ENCODE measurements at places on chromosomes 11 and 22.

DNA sequence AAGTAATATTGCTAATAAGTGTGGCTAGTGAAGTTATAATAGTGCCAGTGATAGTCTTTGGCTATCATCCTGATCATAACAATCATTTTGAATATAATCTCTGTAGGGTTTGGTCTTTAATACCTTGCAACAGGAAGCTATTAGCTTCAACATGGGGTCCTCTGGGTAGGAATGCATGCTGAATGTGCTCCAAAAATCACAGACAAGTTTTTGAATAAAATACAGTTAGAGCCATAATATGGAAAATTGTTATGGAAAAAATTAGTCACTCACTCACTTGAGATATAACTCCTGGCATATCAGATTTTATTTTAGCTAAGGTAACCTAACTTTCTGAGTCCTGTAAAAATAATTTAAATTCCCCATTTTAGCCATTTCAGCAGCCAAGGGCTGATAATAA, 95.4 kb upstream of the MTMR2 start:
- H3K27ac ChIP-seq = no peak overlapping the region
- H3K4me1 ChIP-seq = peaks cover 12% of the 10 kb centered on the region
- no peak for DNase-seq
- peaks cover 2% of the 10 kb centered on the region for H3K36me3 ChIP-seq

GRCh38 chr11:118547132-118547531, 16.1 kb downstream of the TMEM25 start:
- H3K4me1 ChIP-seq = no peaks in the 10 kb centered on the region
- H3K27ac ChIP-seq = peak overlapping the region; percentile 14
- H3K27me3 ChIP-seq = no peaks in the 10 kb centered on the region
- H3K36me3 ChIP-seq = peaks cover 30% of the 10 kb centered on the region
- DNase-seq = no peak

GRCh38 chr11:60931917-60932316, 7.7 kb downstream of the TMEM132A start:
- no peaks in the 10 kb centered on the region for H3K27me3 ChIP-seq
- peaks cover 40% of the 10 kb centered on the region for H3K4me1 ChIP-seq
- H3K27ac ChIP-seq = peak overlapping the region; percentile 77
- peak overlapping the region; percentile 61 for H3K4me3 ChIP-seq

GRCh38 chr11:64771861-64772260, 6.5 kb downstream of the SF1 start:
- peak overlapping the region; percentile 87 for H3K27ac ChIP-seq
- DNase-seq = no peak
- H3K4me3 ChIP-seq = peak overlapping the region; percentile 77

GRCh38 chr11:92790366-92790765, 179.1 kb upstream of the MTNR1B start:
- H3K27ac ChIP-seq = no peak overlapping the region
- no peak for DNase-seq
- H3K4me3 ChIP-seq = no peak overlapping the region
- no peaks in the 10 kb centered on the region for H3K36me3 ChIP-seq

DNA sequence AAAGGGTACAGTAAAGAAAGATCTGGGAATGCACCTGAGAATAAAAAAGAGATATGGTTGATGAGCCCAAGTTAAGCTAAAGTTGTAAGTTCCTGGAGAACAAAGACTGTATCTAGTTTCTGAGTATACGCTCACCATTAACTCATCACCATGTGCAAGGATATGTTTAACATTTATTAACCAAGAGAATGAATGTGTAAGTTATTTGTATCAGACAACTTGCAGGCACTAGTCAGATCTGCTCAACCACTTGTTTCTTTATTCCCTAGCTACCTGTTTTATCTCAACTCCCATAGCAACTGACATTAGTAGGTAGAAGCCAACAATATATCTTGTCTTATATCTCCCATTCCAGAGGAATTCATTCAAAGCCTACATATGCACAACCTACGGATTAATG, 74.9 kb upstream of the KCNA4 start:
- H3K27ac ChIP-seq = no peak overlapping the region
- no peaks in the 10 kb centered on the region for H3K36me3 ChIP-seq
- H3K4me1 ChIP-seq = no peaks in the 10 kb centered on the region
- no peak overlapping the region for H3K4me3 ChIP-seq

- H3K4me1 ChIP-seq = no peaks in the 10 kb centered on the region
- H3K27me3 ChIP-seq = peaks cover 19% of the 10 kb centered on the region
- DNase-seq = no peak
- H3K27ac ChIP-seq = no peak overlapping the region
- no peak overlapping the region for H3K4me3 ChIP-seq
Observed at GRCh38 chr11:76850130-76850529, 10.6 kb upstream of the ACER3 start.

DNA sequence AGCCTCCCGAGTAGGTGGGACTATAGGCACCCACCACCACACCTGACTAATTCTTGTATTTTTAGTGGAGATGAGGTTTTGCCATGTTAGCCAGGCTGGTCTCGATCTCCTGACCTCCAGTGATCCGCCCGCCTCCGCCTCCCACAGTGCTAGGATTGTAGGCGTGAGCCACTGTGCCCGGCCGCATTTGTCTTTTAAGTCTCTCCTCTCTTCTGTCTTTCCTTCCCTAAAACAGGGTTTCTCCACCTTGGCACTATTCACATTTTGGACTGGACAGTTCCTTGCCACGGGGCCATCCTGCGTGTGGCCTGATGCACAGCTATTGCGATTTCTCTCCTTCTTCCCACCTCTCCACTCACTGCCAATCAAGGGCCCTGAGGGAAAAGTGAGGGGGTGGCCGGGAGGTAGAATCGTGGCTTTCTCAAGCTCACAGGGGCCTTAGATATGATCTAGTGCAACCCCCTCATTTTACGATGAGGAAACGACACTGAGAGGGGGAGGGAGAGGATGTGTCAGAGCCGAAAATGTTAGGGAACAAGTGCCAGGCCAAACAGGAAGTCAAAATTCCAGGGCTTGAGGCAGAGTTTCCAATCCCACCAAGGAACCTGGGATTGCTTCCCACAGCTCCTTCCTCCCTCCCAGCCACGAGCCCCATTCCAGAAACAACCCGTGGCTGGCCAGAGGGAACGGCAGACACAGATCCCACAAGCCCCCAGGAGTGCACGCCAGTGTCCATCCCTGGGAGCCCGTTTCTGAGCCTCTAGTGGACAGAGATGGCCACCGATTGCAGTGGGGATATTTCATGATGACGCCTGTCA, 21.2 kb downstream of the SCGB1A1 start:
- peaks cover 26% of the 10 kb centered on the region for H3K4me1 ChIP-seq
- no peak for DNase-seq
- no peaks in the 10 kb centered on the region for H3K36me3 ChIP-seq
- no peak overlapping the region for H3K27ac ChIP-seq

- H3K36me3 ChIP-seq = no peaks in the 10 kb centered on the region
- no peak overlapping the region for H3K4me3 ChIP-seq
- peaks cover 24% of the 10 kb centered on the region for H3K4me1 ChIP-seq
- H3K27me3 ChIP-seq = peaks cover 52% of the 10 kb centered on the region
- peak; percentile 87 for DNase-seq
Observed at GRCh38 chr11:72613977-72614376, 60.2 kb downstream of the PDE2A start.

- no peaks in the 10 kb centered on the region for H3K27me3 ChIP-seq
- H3K4me1 ChIP-seq = peaks cover 30% of the 10 kb centered on the region
- H3K4me3 ChIP-seq = peak overlapping the region; percentile 80
- peaks cover 16% of the 10 kb centered on the region for H3K36me3 ChIP-seq
Observed at GRCh38 chr22:50628543-50629134, 687 bp upstream of the ARSA start.

DNA sequence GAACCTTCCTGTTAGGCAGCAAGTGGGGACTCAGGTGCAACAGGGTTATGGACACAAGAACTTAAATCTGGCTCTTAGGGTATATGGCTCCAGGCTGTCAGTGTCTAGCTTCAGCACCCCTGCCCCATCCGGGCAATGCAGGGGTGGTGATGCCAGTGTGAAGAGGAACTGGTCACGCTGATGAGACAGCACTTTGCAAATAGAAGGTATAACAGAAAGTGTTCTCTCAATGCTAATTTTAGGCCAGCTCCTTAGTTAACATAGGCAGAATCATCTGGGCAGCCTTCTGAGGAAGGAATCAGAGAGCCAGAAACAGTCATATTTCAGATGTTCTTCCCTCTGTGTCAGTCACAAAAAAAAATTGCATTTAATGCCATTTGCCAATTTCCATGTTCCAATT, 41.2 kb downstream of the SYT9 start:
- H3K27ac ChIP-seq = no peak overlapping the region
- DNase-seq = no peak
- no peaks in the 10 kb centered on the region for H3K4me1 ChIP-seq
- H3K4me3 ChIP-seq = no peak overlapping the region

GRCh38 chr11:76263657-76264056, 57.4 kb upstream of the WNT11 start:
- H3K27ac ChIP-seq = no peak overlapping the region
- no peak overlapping the region for H3K4me3 ChIP-seq
- DNase-seq = no peak
- peaks cover 2% of the 10 kb centered on the region for H3K36me3 ChIP-seq

DNA sequence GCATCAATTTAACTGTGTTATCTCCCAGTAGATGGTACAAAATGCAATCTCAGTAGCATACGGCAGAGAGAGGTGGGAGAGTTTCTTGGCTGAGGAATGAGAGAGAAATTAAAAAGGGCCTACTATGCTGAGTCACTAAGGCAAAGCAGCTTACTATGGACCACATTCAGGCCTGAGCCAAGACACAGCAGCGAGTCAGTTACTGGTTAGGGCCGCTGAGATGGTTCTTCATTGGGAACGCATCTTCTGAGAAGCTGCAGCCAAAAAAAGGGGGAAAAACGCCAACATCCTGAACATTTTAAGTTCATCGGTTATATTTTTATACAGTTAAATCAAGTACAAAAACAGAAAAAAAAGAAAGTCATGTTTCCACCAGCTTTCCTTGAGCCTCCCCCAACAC, 61.1 kb upstream of the BDNF start:
- DNase-seq = no peak
- no peak overlapping the region for H3K27ac ChIP-seq
- no peak overlapping the region for H3K4me3 ChIP-seq
- no peaks in the 10 kb centered on the region for H3K4me1 ChIP-seq
- no peaks in the 10 kb centered on the region for H3K36me3 ChIP-seq

DNA sequence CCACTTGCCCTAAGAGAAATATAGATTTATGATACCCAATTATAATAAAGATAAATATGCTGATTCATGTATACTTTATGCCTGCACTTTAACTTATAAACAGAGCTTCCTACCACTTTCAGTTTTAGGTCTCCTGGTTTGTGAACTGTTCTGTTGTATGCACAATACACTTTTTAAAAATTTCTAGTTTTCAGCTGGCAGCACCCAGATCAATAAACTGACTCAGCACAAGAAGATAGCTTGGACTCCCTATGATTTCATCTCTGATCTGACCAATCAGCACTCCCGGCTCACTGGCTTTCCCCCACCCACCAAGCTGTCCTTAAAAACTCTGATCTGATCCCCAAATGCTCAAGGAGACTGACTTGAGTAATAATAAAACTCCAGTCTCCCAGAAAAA, 33.5 kb upstream of the FAM181B start:
- no peak for DNase-seq
- H3K36me3 ChIP-seq = no peaks in the 10 kb centered on the region
- peaks cover 21% of the 10 kb centered on the region for H3K27me3 ChIP-seq
- H3K4me3 ChIP-seq = no peak overlapping the region
- H3K4me1 ChIP-seq = no peaks in the 10 kb centered on the region

DNA sequence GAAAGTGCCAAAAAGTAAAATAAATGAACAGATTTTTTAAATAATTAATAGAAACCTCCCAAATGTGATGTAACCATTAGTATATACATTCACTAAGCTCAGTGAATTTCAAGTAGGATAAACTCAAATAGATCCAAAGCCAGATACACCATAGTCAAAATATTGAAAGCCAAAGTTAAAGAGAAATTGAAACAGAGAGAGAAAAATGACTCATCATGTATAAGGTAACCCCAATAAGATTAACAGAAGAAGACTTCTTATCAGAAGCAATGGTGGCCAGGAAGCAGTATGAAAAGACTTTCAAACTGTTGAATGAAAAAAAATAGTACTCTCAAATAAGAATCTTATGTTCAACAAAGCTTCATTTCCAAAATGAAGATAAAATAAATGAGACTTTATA, 70.5 kb downstream of the LUZP2 start:
- H3K4me1 ChIP-seq = no peaks in the 10 kb centered on the region
- no peak overlapping the region for H3K27ac ChIP-seq
- no peak for DNase-seq
- no peaks in the 10 kb centered on the region for H3K36me3 ChIP-seq
- no peak overlapping the region for H3K4me3 ChIP-seq
- no peaks in the 10 kb centered on the region for H3K27me3 ChIP-seq

- peaks cover 22% of the 10 kb centered on the region for H3K27me3 ChIP-seq
- H3K4me1 ChIP-seq = peaks cover 30% of the 10 kb centered on the region
- H3K27ac ChIP-seq = peak overlapping the region; percentile 62
- H3K4me3 ChIP-seq = peak overlapping the region; percentile 52
- H3K36me3 ChIP-seq = no peaks in the 10 kb centered on the region
Observed at GRCh38 chr22:20244691-20245576, 23.2 kb downstream of the RTN4R start.

DNA sequence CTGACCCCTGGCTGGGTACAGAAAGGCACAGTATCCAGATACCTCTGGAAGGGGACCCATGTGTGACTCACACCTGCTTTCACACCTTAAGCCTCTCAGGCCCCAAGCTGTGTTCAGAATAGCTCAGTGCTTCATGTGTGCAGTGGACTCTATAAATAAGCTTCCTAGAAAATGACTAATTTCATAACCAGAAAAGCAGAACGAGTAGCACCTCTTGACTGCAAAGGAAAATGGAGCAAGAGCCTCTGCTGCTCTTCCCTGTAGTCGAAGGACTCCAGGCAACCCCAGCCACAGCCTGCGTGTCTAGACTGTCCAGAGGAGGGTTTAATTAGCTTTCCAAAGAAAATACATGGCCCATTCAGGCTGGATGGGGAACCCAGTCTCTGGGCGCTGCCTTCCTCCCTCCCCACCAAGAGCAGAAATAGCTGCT, 23.1 kb downstream of the PTPN5 start:
- H3K4me3 ChIP-seq = peak overlapping the region; percentile 77
- H3K27me3 ChIP-seq = peaks cover 27% of the 10 kb centered on the region
- peak; percentile 53 for DNase-seq
- H3K4me1 ChIP-seq = peaks cover 41% of the 10 kb centered on the region

DNA sequence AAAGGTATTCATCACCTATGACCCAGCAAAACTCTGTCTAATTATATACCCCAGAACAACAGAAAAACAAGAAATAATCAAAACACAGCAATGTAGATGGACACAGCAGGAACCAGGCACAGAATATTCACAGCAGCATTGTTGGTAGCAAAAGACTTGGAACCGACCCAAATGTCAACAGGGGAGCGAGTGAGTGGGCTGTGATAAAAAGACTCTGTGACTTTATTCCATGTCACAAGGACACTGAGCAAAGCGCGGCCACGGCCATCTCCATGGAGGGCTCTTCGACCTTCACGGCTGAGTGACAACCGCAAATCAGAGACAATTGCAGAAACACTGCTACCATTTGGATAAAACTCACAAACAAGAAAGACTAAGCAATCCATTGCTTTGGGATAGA, 1373.1 kb downstream of the TBC1D22A start:
- peaks cover 8% of the 10 kb centered on the region for H3K27me3 ChIP-seq
- DNase-seq = no peak
- H3K27ac ChIP-seq = no peak overlapping the region
- H3K4me3 ChIP-seq = no peak overlapping the region
- H3K36me3 ChIP-seq = peaks cover 2% of the 10 kb centered on the region
